ENCODE measurements at places on chromosomes 4 and X.

- no peak for DNase-seq
Measured at GRCh38 chrX:100477958-100478357, 67.9 kb upstream of the PCDH19 start.

- DNase-seq, result peak; percentile 3
Measured at GRCh38 chr4:158895797-158896576, 127.2 kb downstream of the FNIP2 start.

DNA sequence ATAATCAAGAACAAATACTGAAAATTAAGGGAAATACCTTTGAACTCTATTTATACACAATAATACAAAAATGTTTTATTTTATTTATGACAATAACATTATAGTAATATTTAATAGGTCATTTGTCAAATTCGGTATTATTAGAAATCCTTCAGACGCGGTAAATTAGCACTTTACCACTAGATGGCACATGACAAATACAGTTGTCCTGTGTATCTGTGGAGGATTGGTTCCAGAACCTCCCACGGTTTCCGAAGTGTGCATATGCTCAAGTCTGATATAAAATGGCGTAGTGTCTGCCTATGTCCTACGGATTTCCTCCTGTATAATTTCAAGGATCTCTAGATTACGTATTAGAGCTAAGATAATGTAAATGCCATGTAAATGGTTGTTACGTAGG lies 8.1 kb upstream of the LINC00632 start:
- DNase-seq, result peak; percentile 17

GRCh38 chrX:22577181-22577580 lies 304.5 kb downstream of the CBLL2 start:
- DNase-seq, result no peak

DNA sequence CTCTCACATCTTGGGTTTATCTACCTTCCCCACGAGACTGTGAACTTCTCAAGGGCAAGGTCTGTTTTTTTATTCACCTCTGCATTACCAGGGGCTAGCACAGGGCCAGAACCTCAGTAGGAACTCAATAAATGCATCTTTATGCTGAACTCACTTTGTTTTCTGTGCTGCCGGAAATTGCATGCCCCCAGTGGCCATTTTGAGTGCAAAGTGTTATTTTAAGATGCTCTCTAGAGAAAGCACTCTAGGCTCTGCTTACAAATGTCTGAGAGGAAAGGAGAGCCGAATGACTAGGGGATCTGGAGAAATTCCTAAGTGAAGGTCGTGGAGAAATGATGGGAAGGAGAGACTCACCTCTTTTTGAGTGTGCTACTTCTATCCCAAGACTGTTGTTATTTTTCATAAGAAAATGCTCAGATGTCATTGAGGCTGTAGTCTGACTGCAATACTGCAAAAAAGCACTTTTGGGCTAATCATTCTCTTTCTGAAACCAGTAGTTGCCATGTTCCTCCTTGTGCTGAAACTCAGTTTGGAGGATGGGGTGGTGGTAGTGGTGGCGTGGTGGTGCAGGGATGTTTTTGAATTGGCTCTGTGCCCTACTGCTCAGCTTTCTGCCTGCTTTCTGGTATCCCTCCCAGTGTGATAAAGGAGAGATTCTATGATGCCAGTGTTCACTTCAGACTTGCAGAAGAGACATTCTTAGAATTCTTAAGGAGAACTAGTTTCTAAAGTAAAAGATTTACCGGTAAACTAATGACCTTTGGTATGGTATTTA lies 41.3 kb downstream of the DOCK11 start:
- DNase-seq, result peak; percentile 31

GRCh38 chr4:73221734-73222133 lies 36.9 kb downstream of the ANKRD17 start:
- DNase-seq, result no peak

DNA sequence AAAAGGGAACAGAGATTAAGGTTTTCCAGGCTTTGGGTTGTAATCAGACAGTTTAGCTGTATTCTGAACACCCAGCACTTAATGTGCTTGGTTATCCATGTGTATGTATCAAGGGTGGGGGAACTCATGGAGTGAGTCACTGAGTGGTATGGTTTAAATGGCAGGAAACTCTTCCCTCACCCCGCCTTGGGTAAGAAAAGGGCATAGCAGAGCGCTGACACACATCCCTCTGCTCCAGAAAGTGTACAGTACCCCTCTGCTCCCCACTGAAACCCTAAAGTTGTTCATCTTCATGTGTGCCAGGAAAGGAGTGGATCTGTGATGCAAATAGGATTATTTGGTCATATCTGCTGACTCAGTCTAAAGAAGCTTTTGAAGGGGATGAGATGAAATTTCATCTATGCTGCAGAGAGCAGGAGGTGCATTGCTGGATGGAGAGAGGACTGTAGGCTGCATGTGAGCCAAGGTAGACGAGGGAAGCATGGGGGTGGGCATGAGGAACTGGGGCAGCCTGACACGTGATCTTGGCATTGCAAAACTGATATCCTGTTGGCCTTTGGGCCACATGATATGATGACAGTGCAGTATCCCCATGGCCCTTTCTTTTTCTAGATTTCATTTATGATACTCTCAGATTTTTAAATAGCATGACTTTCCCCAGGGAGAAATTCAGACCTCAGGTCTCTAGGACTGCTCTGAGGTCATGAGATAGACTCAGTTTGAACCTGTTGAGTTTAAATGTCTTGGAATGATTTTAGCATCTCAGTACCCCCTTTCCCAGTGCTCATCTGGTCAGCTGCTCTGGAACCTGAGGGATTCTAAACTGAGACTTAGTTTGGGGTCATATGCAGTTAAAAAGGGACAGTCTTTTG lies 84.8 kb downstream of the TMEM164 start:
- DNase-seq, result no peak

GRCh38 chr4:69831646-69832325 lies 28.2 kb downstream of the SULT1E1 start:
- DNase-seq, result peak; percentile 95

- DNase-seq, result peak; percentile 61
Measured at GRCh38 chr4:161604516-161605300, 559.1 kb downstream of the FSTL5 start.

DNA sequence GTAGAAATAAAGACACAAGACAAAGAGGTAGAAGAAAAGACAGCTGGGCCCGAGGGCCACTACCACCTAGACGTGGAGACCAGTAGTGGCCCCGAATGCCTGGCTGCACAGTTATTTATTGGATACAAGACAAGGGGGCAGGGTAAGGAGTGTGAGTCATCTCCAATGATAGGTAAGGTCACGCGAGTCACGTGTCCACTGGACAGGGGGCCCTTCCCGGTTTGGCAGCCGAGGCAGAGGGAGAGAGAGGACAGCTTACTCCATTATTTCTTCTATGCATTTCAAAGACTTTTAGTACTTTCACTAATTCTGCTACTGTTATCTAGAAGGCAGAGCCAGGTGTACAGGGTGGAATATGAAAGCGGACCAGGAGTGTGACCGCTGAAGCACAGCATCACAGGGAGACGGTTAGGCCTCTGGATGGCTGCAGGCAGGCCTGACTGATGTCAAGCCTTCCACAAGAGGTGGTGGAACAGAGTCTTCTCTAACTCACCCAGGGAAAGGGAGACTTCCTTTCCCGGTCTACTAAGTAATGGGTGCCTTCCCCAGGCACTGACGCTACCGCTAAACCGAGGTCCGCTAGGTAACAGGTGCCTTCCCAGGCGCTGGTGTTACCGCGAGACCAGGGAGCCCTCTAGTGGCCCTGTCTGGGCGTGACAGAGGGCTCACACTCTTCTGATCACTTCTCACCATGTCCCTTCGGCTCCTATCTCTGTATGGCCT lies 44.9 kb downstream of the ZBTB49 start:
- peak; percentile 54 for DNase-seq
